ENCODE measurements at places on chromosomes 7 and 10. TPM values are rescaled to one million over a fixed set of nuclear protein-coding genes. Genes with fewer than 3 reads are reported as not detected.

DNA sequence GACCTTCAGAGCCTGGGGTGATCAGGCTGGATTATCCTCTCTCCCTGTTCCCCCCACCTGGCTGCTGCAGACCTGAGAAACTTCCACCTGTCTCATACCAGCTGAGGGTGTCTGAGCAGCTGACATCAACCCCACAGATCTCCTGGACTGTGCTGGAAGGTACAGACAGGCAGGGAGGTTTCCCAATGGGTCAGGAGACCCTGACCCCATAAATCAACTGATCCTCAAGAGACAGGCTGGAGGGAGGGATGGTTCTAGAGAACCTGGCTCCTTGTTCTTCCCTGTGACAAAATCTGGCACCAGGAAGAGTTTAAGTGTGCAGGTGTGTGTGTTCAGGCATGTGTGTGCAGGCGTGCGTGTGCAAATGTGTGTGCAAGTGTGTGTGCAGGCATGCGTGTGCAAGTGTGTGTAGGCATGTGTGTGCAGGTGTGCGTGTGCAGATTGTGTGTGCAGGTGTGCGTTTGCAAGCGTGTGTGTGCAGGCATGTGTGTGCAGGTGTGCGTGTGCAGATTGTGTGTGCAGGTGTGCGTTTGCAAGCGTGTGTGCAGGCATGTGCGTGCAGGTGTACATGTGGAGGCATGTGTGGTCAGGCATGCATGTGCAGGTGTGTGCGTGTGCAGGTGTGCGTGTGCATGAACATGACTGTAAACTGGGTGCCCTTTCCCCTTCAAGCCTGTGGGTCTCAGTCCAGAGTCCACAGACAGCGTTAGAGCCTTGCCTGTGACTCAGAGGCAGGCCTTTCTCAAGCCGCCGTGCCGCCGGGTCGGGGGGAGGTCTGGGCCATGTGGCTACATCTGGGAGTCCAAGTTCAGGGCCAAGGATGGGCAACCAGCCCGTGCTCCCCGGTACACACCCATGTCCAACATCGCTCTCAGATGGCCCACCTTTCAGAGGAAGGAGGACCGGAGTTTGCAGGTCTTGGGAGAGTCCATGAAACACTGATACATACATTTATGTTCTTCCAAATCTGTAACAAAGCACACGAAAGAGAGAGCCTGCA lies 50.1 kb upstream of the ELN start:
- H3K4me1 ChIP-seq = peaks cover 15% of the 10 kb centered on the region
- no peak for DNase-seq
- no peaks in the 10 kb centered on the region for H3K27me3 ChIP-seq
- H3K27ac ChIP-seq = no peak overlapping the region

- H3K27me3 ChIP-seq = peaks cover 76% of the 10 kb centered on the region
- peak within 1 kb of the TSS; percentile 76 for H3K4me3 ChIP-seq
- peak; percentile 26 for DNase-seq
- no peaks in the 10 kb centered on the region for H3K36me3 ChIP-seq
- peak within 1 kb of the TSS; percentile 8 for H3K27ac ChIP-seq
- H3K4me1 ChIP-seq = peaks cover 6% of the 10 kb centered on the region
Observed at GRCh38 chr7:37920305-37920848, at the start of gene EPDR1. Gene EPDR1, plus strand, starts transcription at chr7:37920640. Its CDS starts 300 bp downstream, at chr7:37920940.

The NKX2-3 gene
- not detected for total RNA-seq

DNA sequence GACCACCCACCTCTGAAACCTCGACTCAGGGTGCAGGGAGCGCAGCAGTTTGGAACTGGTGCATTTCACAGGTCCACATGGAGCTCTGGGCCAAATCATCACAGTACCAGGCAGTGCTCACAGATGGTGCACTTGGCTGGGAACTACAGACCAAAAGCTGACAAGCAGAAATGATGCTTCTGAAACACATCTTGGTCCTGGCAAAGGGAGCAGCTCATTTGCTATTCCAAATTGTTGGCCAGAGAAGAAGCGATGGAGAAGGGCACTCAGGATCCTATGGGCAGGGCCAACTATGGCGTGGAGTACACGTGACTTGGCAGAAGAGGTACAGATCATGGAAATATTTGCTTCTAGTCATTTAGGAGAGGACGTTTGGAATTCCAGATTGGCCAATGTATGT lies 383.9 kb downstream of the CALN1 start:
- no peaks in the 10 kb centered on the region for H3K4me1 ChIP-seq
- H3K27ac ChIP-seq = no peak overlapping the region
- H3K4me3 ChIP-seq = no peak overlapping the region
- H3K36me3 ChIP-seq = no peaks in the 10 kb centered on the region
- no peak for DNase-seq

The CTTNBP2 gene
- total RNA-seq = 14.0 TPM

DNA sequence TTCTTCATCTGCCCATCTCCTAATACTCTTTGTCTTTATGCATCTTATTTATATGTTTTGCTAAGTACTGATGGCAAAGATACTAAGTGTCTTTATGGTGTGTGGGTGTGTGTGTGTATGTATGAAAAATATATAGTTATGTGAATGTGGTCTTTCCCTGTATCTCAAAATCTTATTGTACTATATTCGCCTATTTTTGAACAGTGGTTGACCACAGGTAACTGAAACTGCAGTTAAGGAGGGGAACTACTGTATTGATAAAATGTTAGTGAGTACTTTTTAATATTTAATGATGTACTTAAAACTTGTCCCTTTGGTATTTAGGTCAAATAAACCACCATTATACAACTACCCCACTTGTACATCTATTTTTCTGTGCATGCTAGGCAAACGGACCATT lies 85.9 kb downstream of the ADD3 start:
- DNase-seq = no peak
- H3K27me3 ChIP-seq = no peaks in the 10 kb centered on the region
- peaks cover 4% of the 10 kb centered on the region for H3K4me1 ChIP-seq
- H3K27ac ChIP-seq = no peak overlapping the region
- no peak overlapping the region for H3K4me3 ChIP-seq
- no peaks in the 10 kb centered on the region for H3K36me3 ChIP-seq

- H3K4me1 ChIP-seq = no peaks in the 10 kb centered on the region
- no peaks in the 10 kb centered on the region for H3K36me3 ChIP-seq
- no peak within 1 kb of the TSS for H3K27ac ChIP-seq
- H3K27me3 ChIP-seq = peaks cover 38% of the 10 kb centered on the region
- no peak within 1 kb of the TSS for H3K4me3 ChIP-seq
- DNase-seq = no peak
Observed at GRCh38 chr10:79610601-79611191, at the start of gene SFTPA1. Gene SFTPA1, plus strand, starts transcription at chr10:79610939. Its CDS starts 887 bp downstream, at chr10:79611826.

DNA sequence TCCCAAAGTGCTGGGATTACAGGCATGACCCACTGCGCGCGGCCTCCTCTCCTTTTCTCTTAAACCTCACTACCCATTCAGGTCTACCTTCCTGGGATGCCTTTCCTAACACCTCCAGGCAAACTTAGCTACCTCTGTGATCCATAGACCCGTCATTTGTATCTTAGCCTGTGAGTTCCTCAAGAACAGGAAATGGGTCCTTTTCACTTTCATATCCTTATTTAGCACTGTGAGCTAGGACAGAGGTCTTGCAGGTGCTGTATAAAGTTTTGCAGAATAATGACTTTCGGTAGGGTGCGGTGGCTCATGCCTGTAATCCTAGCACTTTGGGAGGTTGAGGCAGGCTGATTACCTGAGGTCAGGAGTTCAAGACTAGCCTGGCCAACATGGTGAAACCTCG lies 215.7 kb downstream of the RELN start:
- no peak overlapping the region for H3K27ac ChIP-seq
- no peak overlapping the region for H3K4me3 ChIP-seq
- DNase-seq = no peak
- peaks cover 17% of the 10 kb centered on the region for H3K27me3 ChIP-seq
- no peaks in the 10 kb centered on the region for H3K36me3 ChIP-seq

The NEUROG3 gene
- total RNA-seq = 7.3 TPM

- no peaks in the 10 kb centered on the region for H3K36me3 ChIP-seq
- H3K27me3 ChIP-seq = peaks cover 5% of the 10 kb centered on the region
- H3K27ac ChIP-seq = no peak overlapping the region
- no peaks in the 10 kb centered on the region for H3K4me1 ChIP-seq
- H3K4me3 ChIP-seq = no peak overlapping the region
Observed at GRCh38 chr7:22013711-22014110, 68.0 kb upstream of the CDCA7L start.

The FOXI2 gene
- 1.7 TPM for total RNA-seq

The SEMA3D gene
- 27.9 TPM for total RNA-seq

The IL6 gene
- not detected for total RNA-seq

The AKR1C4 gene
- total RNA-seq = 0.48 TPM

DNA sequence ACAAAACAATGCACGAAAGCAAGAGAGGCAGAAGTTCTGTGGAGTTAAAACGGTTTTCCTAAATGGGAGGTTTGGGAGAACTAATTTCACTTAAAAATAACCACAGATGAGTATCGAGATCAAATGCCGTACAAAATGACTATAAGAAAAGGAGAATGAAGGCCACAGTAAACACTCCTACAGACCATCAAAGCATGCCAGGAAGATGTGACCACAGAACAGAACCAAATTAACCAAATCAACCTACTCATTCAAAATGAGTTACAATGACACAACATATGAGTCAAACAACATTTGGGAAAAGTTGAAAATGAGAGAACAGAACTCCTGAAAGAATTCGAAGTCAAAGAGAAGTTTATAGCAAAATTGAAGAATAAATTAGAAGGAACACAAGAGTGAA lies 24.3 kb upstream of the DOCK1 start:
- no peaks in the 10 kb centered on the region for H3K36me3 ChIP-seq
- DNase-seq = no peak
- H3K27me3 ChIP-seq = peaks cover 18% of the 10 kb centered on the region
- peaks cover 2% of the 10 kb centered on the region for H3K4me1 ChIP-seq

- DNase-seq = no peak
- H3K4me3 ChIP-seq = no peak overlapping the region
- H3K27ac ChIP-seq = peak overlapping the region; percentile 74
- H3K4me1 ChIP-seq = peaks cover 23% of the 10 kb centered on the region
- peaks cover 7% of the 10 kb centered on the region for H3K36me3 ChIP-seq
Observed at GRCh38 chr10:102650655-102651454, 6.6 kb downstream of the TRIM8 start.

DNA sequence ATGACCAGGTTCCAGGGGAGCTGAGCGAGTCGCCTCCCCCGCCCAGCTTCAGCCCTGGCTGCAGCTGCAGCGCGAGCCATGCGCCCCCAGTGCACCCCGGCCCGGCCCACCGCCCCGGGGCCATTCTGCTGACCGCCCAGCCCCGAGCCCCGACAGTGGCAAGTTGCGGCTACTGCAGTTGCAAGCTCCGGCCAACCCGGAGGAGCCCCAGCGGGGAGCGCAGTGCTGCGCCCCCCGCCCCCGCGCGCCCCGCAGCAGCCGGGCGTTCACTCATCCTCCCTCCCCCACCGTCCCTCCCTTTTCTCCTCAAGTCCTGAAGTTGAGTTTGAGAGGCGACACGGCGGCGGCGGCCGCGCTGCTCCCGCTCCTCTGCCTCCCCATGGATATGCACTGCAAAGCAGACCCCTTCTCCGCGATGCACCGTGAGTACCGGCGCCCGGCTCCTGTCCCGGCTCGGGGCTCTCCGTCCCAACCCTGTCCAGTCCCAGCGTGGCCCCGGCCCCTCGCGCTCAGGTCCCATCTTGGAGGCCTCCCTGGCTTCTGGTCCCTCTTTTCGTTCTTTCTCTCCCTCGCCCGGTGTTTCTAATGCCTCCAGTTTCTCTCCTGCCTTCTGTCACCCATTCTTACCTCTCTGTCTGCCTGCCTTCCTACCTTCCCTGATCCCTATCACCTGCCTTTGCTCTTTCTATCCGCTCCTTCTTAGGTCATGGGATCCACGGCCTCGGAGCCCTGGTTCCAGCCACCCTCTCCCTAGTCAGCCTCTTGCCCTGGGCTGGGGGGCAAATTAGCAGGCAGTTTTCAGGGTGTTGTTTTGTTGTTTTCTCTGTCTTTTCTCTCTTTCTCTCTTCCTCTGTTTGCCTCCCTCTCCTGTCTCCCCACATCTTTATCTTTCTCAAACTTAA lies 751 bp downstream of the PAX2 start:
- no peaks in the 10 kb centered on the region for H3K36me3 ChIP-seq
